ENCODE measurements at places on chromosomes 6 and 20.

GRCh38 chr20:41627611-41628244, 9.6 kb upstream of the CHD6 start:
- DNase-seq, result no peak

DNA sequence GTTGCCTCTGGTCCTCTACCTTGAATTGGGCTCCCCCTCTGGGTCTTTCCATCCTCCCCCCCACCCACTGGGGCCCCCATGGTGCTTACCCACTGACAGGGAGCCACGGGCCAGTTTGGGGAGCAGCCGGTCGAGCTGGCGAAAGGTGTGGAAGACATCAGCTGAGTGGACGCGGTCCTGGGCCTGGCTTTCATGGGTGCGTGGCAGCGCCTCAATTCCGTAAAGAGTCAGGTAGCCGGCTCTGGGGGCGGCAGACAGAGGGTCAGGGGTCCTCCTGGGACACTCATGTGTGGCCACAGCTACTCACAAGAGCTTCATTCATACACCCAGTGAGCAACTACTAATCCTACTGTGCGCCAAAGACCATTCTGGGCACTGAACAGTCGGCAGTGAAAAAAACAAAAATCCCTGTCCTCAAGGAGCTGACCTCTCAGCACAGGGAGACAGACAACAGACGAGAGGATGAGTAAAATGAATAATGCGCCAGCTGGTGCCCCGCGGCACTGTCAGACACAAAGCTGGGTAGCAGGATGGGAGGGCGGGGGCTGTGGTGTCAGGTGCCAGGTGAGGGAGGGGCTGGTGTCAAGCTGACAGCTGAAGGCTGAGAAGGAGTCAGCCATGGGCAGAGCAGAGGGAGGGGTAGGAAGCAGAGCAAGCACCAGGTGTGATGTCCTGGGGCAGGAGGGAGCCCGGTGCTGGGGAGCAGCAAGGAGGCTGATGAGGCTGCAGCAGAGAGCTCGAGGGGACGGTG, 28.3 kb downstream of the PTGIS start:
- DNase-seq, result no peak

GRCh38 chr20:24164360-24164759, 175.8 kb upstream of the GGTLC1 start:
- peak; percentile 19 for DNase-seq

- no peak for DNase-seq
Measured at GRCh38 chr6:34386316-34387137, 5.9 kb downstream of the NUDT3 start.

DNA sequence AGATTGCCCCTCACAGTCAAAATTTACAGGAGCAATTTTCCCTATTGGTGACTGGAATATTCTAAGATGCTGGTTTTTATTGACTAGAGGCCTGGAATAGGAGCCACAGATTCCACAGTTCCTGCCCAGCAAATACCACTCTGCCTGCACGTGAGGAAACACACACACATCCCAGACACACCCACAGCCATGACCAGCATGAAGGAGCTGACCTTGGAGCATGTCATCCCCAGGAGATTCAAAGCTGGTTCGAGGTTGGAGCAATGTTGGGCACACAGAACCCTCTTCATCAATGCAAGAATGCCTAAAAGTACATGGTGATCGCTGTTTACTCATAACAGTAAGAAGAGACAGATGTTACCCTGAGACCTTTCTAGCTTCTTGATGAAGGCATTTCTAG, 244.6 kb upstream of the FOXQ1 start:
- DNase-seq, result no peak

- no peak for DNase-seq
Measured at GRCh38 chr6:163122365-163122764, 292.2 kb upstream of the QKI start.

DNA sequence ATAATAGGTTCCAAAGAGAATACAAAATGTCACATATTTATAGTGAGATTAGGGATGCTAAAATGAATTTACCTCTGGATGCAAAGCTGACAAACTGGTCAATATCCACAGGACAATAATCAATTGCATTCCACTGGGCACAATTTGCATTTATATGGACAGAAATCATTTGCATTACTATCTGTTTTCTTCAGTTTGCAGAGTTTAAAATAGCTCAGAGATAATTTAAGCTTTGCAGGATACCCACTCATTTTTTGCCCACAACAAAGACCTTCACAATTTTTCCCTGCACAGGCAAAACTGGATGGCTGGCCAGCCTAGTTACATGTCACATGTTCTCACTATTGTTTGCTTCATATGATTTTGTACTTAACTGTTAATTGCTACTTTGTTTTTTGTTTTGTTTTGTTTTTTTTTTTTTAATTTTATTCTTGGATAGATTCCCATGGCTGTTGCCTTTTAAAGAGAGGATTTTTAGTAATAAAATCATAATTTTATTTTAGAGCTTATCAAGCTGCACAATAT, 483.5 kb downstream of the UTRN start:
- DNase-seq, result no peak

- no peak for DNase-seq
Measured at GRCh38 chr6:40887079-40887791, 151.8 kb downstream of the UNC5CL start.

- no peak for DNase-seq
Measured at GRCh38 chr6:160357088-160357487, 8.9 kb downstream of the SLC22A3 start.
